ENCODE measurements at places on chromosomes 13 and 19.

- no peak for DNase-seq
These were observed 195.3 kb downstream of the LMO7 start for GRCh38 chr13:75831389-75831788.

DNA sequence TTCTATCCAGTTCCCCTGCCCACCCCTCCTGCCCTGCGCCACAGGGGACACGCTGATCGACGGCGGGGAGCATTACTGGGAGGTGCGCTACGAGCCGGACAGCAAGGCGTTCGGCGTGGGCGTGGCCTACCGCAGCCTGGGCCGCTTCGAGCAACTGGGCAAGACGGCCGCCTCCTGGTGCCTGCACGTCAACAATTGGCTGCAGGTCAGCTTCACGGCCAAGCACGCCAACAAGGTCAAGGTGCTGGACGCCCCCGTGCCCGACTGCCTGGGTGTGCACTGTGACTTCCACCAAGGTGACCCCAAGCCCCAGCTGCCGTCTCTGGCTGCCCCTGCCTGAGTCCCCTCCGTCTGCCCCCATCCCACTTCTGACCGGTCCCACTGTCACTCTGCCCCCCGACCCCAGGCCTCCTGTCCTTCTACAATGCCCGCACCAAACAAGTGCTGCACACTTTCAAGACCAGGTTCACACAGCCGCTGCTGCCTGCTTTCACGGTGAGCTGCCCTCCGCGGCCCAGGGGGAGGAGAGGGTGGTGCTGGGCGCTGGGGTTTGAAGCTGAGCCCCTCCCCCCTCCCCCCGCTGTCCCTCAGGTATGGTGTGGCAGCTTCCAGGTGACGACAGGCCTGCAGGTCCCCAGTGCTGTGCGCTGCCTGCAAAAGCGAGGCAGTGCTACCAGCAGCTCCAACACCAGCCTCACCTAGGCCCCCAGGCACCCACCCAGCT is 15.5 kb downstream of the STAP2 start:
- no peak for DNase-seq

DNA sequence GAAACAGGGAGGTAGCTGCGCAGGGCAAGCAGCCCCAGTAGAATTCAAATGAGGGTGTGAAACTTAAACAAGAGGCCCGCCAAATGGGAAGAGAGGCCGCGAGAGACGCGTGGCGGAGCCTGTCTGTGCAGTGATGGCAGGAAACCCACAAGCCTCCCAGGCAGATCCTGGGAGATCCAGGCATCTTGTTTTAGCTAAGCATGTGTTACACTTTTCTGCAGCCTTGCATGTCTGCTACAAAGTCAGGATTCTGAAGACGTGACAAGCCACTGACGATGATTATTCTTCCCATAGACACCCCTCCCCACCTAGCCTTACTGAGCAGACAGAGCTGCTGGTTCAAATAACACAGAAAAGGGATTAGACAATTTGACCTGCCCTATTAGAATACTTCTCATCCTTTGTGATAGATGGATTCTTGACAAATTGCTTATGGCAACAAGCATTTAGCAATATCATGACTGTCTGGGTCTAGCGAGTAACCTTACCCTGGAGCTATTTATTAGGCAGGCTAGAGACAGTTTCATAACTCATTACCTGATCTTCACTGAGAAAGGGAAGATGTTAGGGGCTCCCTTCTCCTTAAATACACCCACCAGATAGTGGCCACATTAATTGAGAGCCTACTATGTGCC is 185.2 kb upstream of the IRS2 start:
- DNase-seq, result no peak

DNA sequence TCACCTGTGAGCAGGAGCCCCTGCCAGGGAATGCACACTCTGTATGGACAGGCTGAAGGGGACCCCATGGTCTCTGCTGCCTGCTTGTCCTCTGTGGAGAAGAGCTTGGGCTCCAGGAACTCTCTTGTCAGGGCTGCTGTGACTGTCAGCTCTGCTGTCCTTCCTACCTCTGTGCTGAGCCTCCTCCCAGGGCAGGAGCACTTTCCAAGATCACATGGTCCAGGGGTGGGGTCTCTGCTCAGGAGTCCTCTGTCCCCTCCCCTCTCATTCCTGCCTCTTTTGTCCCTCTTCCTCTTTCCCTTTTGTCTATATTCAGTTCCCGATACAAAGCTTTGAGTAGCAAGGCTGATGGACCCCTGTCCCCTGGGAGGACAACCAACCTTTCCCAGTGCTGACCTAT is at the start of gene CEACAM7:
TSS of gene CEACAM7 (minus strand) at position 173 of the 400 bp plus-strand sequence. CDS start at position 68, 105 bp downstream.
- no peak for DNase-seq

All from stimulated activated CD4-positive, alpha-beta T cell treated with anti-CD3 and anti-CD28 coated beads, Interleukin-1b, Interleukin-23, amount 100 ng/mL, for 1 hour (primary cell).